ENCODE measurements at places on chromosomes 2 and 18.

DNA sequence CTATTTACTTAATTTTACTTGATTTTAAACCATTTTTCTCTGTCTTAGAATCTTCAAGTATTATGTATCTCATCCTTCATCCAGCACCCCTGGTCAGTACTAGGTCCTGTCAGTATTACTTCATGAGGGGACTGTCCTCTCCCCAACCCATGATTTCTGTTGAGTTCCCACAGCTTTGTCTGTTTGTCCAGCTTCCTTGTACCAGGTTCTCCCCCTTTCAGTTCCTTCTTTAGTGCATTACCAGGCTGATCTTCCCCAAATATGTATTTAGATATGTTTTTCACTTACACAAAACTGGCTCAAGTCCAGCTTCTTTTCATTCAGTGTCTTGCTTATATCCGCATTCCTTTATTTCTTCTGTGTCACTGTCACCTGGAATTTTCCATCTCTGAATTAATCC, 13.8 kb upstream of the TTC27 start:
- DNase-seq, result no peak

DNA sequence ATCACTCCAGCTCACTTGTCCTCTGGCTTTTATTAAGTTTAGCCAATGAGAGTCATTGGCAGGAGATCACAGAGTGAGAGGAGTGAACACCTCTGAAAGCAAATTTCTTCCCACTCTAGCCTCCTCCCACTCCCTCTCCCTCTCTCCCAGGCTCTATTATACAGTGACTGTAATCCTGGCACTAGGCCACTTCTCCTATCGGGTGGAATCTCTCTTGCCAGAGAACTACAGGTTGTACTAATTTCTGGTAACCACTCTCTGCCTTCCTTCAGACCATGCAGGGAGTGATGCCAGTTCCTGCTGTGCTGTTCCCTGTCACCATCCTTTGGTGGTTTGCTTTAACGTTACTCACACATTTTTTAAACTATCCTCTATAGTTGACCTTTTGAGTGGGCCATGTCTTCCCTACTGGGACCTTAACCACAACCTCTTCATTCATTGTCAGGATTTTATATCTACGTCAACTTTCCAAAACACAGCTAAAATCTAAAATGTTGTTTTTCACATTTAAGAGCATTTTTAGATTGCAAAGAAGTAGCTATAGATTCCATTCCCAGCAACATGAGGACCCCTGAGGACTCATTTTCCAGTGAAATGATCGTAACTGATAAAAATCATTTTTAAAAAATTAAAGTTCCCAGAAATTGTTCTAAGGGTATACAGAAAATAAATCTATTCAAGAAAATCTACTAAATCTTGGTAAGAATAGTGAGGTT, 217.1 kb downstream of the MREG start:
- no peak for DNase-seq

DNA sequence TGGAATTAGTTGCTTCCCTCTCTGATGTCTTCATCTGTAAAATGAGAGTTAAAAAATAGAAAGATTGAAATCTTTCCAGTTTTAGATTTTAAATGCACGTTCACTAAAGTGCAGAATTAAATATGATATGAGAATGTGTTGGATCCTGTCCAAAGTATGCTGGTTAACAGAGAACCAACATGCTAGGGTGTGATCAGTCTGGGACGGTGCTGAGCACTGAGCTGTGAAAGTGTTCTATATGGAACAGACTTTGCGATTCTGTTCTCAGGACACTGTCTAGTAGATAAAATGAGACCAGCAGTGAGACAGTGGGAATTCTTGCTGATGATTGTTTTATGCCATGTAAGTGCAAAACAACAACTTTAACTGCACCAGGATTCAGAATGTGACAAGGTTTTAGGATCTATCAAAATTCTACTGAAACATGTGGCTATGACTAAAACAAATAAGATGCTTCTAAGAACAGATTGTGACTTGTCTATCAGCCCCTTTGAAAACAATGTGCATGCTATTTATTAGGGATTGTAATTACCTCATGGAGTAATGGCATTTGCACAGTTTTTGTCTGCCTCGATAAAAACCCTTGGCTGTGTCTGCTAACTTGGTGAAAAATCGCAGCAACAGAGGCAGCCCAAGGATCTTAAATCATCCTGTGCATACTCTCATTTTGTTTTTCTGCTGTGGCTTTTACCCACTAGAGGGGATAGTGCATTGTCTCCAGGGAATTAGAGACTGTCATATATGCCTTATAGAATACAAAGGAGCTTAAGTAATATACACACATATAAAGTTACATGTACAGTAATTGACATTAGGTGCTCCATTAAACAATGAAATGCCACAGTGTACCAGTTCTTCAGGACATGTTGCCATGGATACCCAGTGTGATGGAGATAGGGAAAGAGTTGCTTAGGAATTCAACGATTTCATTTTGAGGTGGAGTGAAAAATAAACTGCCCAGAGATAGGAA, 55.1 kb downstream of the MAP3K20 start:
- no peak for DNase-seq

- peak; percentile 36 for DNase-seq
These were observed 1.3 kb downstream of the RTP5 start for GRCh38 chr2:241870611-241871537.

GRCh38 chr2:793236-793635, 116.0 kb upstream of the TMEM18 start:
- no peak for DNase-seq

DNA sequence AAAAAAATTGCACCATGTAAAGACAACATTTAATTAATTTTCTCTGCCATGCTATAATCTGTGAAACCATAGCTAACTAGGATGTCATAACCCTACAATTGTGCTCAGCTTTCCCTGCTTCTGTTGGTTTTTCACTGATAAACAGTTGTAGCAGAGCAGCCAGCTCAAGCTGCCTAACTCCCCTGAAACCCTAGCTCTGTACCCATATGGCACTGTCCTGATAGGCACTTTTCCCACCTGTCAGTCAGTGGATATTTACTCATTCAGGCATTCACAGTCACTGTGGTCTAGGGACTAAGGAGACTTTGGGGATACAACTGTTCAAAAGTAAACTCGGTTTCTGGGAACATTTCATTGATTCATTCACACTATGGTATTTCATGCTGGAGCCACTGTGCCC, 407.0 kb downstream of the DSEL start:
- no peak for DNase-seq

DNA sequence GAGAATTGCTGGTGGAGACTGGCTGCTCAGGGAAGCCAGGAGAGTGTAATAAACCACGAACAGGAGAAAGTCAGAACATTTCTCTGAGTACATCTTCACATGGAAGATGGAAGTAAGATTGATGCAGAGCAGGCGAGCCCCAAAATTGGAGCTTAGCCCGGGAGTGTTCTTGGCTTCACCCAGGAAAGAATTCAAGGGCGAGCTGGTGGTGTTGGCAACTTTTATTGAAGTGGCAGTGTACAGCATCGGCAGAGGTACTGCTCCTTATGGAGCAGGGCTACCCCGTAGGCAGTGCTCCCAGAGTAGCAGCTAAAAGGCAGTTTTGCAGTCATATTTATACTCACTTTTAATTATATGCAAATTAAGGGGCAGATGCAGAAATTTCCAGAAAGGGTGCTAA, 281.4 kb upstream of the MEX3C start:
- no peak for DNase-seq

- no peak for DNase-seq
These were observed 147.6 kb downstream of the HDAC4 start for GRCh38 chr2:239253264-239253663.

GRCh38 chr2:96247896-96248295, 17.9 kb downstream of the TMEM127 start:
- DNase-seq, result no peak

- no peak for DNase-seq
These were observed 30.9 kb downstream of the PIK3C3 start for GRCh38 chr18:41985914-41986313.

GRCh38 chr2:134124047-134124753, 129.7 kb upstream of the MGAT5 start:
- no peak for DNase-seq

GRCh38 chr18:31070206-31070605, 27.7 kb upstream of the DSC3 start:
- no peak for DNase-seq

DNA sequence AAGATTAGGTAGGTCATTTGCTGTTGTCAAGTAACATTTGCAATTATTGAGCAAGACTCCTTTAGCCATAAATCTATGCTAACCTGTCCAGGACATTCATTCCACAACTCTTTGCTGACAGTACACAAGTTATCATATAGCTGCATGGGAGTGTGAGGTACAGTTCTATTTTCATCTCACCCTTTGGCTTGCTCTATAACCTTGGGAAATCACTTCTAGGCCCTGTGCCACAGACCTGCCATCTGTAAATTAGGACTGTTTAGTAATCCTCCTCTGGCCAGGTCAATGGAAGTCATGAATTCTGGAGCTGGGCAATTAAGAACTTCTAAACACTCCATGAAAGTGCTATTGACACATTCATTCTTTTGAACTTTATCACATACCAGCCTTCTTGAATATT, 34.6 kb upstream of the PAIP2B start:
- no peak for DNase-seq

DNA sequence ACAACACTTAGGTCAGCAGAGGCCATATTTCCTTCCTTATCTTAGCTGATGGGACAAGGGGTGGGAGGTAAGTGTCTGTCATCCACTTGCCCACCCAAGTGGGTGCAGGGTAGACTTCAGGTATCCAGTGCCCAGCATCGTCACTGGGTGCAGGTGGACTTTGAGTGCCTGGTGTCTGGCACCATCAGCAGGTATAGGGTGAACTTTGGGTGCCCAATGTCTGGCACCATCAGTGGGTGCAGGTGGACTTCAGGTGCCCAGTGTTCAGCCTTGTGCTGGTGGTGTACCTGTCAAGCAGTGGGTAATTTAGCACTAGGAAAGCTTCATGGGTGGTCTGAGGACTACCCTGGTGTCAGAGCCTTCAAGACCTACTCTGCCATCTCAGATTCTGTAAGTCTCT, 175.6 kb downstream of the SEPTIN10 start:
- no peak for DNase-seq

- peak; percentile 70 for DNase-seq
These were observed 73.5 kb downstream of the LIMS1 start for GRCh38 chr2:108607706-108608301.

DNA sequence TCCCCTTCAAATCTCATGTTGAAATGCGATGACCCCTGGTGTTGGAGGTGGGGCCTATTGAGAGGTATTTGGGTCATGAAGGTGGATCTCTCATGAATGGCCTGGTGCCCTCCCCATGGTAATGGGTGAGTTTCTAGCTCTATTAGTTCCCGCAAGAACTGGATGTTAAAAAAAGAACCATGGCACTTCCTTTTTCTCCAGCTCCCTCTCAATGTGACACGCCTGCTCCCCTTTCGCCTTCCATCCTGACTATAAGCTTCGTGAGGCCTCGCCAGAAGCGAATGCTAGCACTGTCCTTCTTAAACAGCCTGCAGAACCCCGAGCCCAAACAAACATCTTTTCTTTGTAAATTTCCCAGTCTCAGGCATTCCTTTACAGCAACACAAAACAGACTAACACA, 303.2 kb upstream of the REV1 start:
- DNase-seq, result no peak

- no peak for DNase-seq
These were observed 75.3 kb upstream of the CYP26B1 start for GRCh38 chr2:72222829-72223564.

DNA sequence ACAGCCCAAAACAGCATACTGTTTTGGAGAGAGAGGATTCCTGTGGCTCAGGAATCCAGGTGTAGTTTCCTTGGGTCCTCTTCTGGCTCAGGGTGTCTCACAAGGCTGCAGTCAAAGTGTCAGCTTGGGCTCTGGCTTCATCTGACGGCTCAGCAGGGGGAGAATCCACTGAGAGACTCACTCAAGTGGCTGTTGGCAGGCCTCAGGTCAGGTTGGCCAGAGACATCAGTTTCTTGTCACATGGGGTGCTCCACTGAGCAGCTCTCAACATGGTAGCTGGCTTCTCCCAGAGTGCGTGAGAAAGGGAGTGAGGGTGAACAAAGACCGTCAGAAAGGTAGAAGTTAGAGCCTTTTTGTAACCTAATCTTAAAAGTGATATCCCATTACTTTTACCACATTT, 168.4 kb downstream of the SOCS6 start:
- DNase-seq, result no peak

DNA sequence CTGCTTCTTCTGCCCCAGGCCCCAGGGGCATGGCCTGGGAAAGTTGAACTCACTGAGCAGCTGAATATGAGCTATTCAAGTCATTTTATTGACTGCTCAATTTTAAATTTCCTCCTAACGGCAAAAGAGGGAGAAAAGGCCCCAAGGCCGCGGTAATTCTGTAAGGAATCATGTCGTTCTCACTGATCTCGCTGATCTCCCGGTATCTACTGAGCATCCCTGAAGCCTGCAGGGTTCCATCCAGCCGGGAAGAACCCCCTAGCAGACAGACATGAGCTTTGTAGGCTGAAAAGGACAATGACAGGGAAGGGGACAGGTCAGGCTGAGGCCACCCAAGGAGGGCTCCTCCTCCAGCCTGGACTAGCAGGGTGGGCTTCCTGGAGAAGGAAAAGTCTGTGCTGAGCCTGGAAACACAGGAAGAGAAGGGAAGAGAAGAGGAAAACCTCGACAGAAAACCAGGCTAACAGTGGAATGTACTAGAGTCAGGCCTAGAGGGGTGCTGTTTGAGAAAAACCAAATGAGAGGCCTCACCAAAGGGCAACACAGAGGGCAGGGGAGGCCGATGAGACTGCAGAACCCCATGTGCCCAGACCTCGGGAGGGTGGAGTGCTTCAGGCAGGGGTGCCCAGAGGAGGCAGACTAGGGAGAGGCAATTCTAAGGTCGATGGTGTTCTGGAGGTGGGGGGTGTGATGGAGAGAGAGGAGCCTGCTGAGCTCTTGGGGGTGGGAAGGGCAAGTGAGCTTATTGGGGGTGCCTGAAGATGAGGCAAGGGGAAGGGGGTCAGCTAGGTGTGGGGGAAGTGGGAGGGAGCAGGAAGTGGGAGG, 2.9 kb upstream of the NPPC start:
- no peak for DNase-seq

DNA sequence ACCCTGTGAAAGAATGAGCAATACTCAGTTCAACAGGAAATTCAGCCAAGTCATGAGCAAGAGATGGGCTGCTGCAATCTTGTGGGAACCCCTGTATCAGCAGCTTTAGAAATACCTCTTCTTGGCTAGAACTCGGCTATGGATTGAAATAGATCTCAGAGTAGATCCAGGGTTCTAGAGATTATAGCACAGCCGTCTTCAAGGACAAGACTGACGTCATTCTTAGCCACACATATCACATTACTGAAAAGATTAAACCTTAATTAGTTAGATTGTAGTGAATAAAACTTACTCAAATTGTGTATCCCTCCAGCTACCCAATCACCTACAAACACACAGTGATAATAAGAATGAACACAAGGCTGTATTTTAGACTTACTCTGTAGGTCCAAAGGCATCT, 776.4 kb downstream of the EPHA4 start:
- no peak for DNase-seq

GRCh38 chr18:50734342-50734741, 85.5 kb downstream of the MRO start:
- no peak for DNase-seq

- DNase-seq, result no peak
These were observed 19.2 kb downstream of the MIB1 start for GRCh38 chr18:21759836-21760235.
